ENCODE measurements at places on chromosomes 6 and 20.

GRCh38 chr6:158758941-158759479, 60.2 kb downstream of the EZR start:
- no peak for DNase-seq

DNA sequence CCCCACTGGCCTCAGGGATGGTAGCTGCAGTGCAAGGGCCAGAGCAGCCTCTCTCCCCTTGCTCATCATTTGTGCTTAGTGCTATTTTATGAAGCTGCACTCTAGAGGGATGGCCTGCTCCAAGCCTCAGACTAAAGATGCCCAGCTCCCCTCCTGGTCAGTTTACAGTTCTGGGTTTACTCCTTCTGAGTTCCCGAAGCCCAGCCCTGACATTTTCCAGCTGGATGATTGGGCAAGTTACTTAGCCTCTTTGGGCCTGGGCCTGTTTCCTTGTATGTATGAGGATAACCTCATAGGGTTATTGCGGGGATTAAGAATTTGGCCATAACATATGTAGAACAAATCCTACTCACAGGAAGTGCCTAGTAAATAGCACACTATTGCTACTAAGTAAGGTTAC, 31.8 kb upstream of the EMILIN3 start:
- DNase-seq = no peak

DNA sequence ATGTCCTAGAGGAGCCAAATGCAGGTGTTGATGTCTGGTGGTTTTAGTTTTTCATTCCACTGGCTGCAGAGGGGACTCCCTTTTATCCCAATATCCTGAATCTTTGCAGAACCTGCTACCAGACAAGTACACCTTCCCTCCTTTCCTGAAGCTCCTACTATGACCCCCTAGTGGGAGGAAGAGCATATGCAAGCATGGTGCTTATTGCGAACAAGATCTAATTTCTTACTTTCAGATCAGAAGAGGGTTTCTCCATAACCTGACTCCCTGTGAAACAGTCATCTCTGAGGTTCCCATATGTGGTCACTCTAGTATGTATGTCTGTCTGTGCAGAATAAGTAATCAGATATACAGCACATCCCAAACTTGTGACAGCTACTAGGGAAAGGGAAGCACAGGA, 277.2 kb downstream of the ARHGAP18 start:
- no peak for DNase-seq

GRCh38 chr6:138372711-138373463, 4.8 kb upstream of the SMIM28 start:
- DNase-seq = no peak

GRCh38 chr6:169865346-169866139, 114.1 kb downstream of the ERMARD start:
- no peak for DNase-seq

GRCh38 chr6:4589295-4589694, 186.9 kb upstream of the CDYL start:
- DNase-seq = no peak

- no peak for DNase-seq
Measured at GRCh38 chr20:58127701-58128111, 100.7 kb downstream of the ANKRD60 start.

GRCh38 chr6:63663147-63663955, 27.7 kb downstream of the PHF3 start:
- no peak for DNase-seq

DNA sequence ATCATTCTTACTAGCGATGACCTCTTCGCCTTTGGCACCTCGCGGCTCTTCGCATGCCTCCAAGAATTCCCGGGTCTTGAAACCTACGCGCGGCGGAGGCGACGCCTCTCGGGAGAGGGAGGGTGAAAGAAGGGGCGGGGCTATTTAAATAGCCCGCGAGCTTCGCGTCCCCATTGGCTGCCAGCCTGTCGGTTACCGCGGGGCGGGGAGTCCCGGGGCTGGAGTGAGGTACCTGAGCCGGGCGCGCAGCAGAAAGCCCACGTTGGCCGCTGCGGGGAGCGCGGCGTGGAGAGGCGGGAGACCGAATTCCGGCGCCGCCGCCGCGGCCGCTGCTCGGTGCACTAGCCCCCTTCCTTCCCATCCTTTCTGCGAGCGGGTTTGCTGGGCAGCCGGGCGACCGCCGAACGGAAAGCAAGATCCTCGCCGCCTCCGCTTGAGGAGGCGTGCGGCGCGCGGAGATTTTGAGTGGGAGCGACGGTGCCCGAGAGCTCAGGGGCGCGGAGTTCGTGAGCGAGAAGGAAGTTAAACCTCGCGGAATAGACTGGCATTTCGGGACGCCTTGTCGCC, at the start of gene BMP6:
TSS of gene BMP6 (plus strand) at position 251 of the 567 bp plus-strand sequence. CDS start 857 bp downstream, outside the sequence.
- peak; percentile 47 for DNase-seq

DNA sequence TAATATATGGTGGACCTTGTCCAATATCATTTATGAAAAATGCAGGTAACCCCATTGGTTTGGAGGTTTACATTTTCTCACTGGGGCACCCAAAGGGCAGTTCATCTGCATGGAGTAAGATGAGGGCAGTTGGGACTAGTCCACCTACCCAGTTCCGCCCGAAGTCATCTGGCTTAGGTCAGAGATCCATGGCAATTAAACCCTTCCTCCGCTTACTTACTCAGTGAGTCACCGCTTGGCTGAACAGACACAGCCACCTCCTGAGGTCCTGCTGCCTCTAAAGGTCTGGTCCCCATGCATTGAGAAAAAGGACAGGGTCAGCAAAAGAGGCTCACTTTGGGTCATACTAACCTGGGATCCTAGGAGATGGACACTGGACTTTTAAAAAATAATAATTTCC, 102.9 kb upstream of the PRL start:
- no peak for DNase-seq

GRCh38 chr20:38498909-38499308, 26.3 kb downstream of the RALGAPB start:
- DNase-seq = no peak

DNA sequence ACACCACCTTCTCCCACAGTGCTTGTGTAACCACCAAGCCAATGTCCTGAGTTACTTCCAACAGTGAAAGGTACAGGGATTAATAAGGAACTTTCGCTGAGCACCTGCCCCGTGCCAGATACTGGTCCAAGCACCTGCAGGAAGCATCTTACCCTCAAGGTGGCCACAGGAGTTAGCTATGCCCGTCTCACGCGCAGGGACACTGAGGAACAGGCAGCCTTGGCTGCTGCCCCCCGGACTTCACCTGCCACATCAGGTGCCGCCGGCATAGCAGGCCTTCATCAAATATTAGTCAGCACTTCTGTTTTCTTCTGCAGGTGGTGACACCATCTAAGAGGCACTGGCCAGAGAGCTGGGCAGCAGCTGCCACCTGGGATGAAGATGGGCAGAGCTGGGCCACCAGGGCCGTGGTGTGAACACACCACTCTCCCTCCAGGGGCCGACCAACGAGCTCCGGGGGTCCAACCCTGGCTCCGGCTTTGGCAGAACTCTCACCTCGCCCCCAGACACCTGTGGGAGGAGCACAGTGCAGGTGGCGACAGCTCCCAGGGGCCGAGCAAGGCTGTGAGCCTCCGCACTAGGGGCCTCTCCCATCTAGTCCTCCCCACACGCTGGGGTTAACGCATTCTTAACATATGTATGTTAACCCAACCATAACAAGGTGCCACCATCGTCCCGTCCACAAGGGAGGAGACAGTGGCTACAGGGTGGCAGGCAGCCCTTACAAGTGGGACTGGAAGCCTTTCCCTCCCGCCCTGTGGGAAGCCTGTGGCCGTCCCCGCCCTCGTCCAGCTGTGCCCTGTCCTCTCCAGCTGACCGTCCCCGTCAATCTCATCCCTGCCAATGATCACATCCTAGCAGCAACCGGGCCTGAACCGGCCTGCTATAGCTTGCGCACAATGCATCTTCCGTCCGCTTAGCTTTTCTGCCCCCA, 2.9 kb upstream of the PPDPF start:
- no peak for DNase-seq

- no peak for DNase-seq
Measured at GRCh38 chr6:106886922-106887797, 87.4 kb downstream of the CD24 start.

- DNase-seq = no peak
Measured at GRCh38 chr6:16358531-16359138, 120.2 kb downstream of the GMPR start.

DNA sequence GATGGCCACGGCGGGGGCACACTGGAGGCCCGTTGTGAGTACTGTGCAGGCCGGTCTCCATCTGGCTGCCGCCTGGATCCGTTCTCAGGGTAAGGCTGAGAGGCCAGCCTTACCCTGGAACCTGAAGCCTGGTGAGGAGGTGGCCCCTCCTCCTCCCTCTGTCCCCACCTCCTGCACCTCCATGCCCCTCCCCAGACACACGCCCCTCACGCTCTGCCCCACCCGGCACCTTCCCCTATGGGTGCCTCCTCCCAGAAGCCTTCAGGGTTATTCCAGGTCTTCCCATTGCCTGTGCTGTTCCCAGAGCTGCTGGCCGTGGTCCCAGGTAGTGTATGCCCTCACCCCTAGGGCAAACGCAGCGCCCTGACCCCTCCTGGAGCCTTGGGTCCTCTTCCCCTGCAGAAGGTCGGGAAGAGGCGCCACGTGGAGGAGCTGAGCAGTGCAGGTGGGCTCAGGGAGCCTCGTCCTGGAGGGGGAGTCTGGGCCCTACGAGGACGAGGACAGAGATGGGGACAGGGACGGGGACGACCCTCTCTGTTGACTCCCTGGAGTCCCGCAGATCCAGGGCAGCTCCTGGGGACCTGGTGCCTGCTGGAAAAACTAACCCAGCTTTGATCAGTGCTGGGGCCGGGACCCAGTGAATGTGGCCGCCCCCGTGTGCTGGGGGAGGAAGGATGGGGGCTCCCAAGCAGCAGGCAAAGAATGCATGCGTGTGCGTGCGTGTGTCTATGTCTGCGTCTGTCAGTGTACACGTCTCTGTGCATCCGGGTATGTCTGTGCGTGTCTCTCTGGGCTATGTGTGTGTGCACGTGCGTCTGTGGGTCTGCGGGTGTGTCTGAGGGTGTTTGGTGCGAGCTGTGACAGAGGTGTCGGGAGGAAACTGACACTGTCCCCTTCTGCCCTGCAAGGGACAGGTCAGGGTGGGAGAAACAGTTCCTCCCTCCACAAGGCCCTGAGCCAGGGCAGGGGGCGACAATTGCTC, 8.2 kb upstream of the HRH3 start:
- DNase-seq = no peak

GRCh38 chr6:125748406-125749172, 843 bp upstream of the HEY2 start:
- DNase-seq = no peak

- DNase-seq = no peak
Measured at GRCh38 chr20:58003525-58003924, 224.9 kb downstream of the ANKRD60 start.

DNA sequence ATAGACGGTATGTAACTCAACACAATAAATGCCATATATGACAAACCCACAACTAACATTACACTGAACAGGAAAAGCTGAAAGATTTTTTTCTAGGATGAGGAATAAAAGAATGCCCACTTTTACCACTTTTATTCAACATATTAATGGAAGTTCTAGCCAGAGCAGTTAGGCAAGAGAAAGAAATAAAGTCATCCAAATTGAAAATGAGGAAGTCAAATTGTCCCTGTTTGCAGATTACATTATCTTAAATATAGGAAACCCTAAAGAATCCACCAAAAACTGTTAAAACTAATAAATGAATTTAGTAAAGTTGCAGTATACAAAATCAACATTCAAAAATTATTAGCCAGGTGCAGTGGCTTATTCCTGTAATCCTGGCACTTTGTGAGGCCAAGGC, 24.6 kb upstream of the ADGB start:
- no peak for DNase-seq

- DNase-seq = no peak
Measured at GRCh38 chr6:129276986-129277385, 394.0 kb downstream of the LAMA2 start.

GRCh38 chr6:83153883-83154521, 39.1 kb downstream of the PGM3 start:
- no peak for DNase-seq

GRCh38 chr20:50953821-50954220, 4.5 kb downstream of the DPM1 start:
- DNase-seq = no peak

GRCh38 chr20:3550837-3551236, 80.0 kb downstream of the ATRN start:
- no peak for DNase-seq

DNA sequence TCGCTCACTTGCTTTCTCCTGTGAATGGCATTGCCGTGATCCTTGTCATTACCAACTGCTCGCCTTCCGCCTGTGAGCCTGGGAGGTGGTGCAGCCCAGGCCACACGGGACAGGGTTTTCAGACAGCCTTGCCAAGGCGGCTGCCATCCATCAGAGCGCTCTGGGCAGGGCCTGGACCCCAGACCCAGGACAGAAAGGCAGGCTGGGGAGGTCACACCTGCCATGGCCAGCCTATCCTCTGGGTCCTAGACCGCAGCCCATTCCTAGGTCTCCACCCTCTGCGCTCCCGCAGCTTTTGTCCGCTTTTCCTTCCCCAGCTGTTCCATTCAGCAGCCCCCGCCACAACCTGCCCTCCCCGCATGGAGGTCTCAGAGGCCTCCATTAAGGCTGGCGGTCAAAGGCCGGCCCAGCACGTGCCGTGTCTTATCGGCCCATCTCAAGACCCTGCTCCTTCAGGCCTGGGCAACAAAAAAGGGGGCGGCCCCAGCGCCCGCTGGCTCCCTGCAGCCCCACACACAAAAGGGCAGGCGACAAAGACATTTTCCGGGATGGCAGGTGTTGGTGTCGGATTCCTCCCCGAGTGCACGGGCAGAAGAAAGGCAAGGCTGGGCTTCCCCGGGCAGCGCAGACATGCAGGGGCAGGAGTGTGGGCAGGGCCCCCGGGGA, 28.1 kb downstream of the INSM1 start:
- DNase-seq = no peak

DNA sequence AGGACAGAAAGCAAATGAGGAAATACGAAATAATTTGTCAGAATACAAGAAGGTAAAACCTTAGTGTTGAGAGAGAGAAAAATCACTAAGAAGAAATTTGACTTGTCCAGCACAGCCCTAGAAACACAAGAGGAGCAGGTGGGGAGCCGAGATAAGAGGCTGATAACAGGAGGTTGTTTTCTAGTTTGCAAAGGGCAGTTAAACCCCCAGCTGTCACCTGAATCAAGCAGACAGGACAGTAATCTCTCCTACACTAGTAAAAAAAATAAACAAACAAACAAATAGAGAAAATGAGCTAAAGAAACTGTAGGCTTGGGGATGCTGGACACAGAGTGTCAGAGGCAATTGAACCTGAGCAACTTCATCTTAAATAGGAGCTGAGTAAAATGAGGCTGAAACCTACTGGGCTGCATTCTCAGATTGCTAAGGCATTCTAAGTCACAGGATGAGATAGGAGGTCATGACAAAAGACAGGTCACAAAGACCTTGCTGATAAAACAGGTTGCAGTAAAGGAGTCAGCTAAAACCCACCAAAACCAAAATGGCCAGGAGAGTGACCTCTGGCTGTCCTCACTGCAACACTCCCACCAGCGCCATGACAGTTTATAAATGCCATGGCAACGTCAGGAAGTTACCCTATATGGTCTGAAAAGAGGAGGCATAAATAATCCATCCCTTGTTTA, 40.4 kb downstream of the FAM184A start:
- DNase-seq = no peak

Data from iPS DF 6.9 (cell line).